ENCODE measurements at places on chromosomes 13 and 19.
A peak's percentile ranks its signal among the peaks of the same experiment; 100 is the strongest.

DNA sequence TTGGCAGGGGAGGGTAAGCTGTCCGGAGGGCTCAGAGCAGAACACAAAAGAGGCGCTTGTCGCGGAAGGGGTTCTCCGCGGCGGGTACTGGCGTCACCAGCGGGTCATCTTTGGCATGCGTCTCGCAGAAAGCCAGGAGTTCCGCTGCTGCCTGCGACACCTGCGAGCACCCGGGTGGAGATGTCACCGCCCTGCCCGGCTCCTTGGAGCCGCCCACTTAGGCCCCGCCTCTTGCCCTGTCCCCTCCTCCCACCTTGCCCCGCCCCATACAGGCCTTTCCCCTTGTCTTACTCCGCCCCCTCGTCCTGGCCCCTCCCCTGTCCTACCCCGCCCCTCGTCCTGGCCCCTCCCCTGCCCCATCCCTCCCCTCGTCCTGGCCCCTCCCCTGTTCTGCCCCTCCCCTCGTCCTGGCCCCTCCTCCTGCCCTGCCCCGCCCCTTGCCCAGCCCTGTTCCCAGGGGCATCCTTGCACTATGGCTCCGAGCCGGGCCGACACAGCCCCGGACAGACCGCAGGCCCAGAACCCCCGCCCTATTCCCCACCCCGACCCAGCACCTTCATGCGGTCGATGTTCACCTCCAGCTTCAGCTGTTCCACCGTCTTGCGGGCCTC lies 1.9 kb downstream of the GNG8 start:
- DNase-seq = peak; percentile 88

DNA sequence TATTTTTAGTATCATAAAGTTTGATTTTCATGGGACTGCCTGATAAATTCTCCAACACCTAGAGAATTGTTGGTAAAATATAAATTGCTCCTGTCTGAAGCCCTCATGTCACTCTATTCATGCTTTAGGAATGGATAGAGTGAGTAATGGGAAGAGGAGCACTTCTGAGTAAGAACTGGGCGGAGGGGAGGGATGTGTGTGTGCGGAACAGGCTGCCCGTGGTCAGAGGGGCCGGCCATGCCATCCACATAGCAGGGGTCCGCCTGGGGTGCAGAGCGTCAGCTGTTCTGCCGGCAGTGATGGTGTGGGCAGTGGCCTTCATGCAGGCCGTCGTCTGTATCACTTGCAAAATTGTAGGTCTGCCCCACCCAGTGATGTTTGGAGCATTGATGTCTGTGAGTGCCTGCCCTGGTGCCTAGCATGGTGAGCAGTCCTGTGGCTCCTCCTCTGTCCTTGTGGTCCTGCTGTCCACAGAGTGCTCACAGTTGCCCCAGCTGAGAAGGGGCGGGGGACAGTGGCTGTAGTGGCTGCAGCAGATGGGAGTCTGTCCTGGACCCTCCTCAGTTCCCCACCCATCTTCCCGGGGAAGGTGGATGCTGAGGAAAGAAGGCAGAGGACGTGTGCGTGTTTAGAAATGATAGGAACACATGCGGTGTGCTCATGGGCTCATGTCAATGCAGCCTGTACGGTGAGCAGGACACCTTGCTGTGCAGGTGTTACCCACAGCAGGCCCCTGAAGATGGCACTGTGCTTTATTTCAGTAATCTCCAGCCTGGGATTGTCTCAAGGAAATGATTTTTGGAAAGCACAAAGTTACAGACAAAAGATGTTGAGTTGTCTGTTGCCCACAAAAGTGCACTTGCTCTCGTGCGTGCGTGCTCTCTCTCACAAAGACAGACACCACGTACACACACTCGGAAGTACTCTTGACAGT lies 49.4 kb upstream of the TEX29 start:
- DNase-seq = no peak

DNA sequence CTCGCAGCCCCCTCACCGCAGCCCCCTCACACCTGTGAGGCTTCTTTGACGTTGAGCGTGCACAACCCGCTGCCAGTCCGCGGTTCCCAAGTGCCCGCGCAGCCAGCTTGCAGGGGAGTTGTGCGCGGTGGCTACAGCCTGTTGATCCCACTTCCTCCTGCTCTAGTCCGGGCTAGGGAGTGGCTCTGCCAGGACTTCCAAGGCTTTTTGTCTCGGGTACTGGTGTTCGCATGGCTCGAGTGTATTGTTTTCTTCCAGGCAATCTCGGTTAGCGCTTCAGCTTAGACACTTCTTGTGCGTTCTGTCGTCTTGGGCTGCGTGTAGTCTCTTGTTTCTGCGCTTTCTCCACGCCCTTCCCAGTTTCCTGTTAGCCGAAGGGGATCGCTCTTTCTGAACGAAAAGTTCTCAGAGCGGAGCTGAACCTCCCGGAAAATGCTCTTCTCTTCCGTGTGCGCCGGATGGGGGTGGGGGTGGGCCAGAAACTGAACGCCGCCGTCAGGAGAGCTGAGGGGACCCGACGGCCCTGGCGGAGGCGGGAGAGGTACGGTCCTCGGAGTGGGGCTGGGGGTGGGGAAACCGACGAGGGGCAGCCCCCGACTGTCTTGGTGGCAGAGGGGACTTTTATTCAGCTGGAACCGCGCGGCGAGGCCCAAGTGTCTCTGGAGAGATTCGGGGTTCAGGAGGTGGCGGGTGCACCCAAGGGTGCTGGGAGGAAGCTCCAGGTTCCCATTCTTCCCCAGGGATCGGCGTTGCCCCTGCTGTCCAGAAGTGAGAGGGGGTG lies 697 bp upstream of the DGKH start:
- DNase-seq = peak; percentile 15

DNA sequence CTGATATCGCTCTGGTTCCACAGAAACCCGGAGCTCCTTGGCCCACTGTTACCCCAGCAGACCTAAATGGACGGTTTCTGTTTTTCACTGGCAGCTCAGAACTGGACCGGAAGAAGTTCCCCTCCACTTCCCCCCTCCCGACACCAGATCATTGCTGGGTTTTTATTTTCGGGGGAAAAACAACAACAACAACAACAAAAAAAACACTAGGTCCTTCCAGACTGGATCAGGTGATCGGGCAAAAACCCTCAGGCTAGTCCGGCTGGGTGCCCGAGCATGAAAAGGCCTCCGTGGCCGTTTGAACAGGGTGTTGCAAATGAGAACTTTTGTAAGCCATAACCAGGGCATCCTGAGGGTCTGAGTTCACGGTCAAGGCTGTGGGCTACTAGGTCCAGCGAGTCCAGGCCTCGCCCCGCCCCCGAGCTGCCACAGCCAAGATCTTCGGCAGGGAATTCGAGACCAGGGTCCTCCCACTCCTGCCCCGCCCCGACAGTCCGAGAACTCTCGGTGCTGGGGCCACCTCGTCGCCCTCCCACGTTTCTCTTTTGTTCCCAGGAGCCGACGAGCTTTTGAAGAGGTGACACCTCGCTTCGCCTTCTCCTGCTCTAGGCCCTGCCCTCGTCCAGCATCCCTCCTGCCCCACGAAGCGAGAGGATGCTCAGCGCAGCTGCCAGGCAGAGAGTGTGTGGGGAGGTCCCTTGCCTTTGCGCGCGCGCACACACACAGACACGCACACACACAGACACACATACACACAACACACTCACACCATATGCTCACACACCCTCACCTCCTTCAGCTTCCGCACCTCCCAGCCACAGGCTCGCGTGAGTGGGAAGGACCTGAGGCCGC lies 8.8 kb downstream of the ZIC2 start:
- DNase-seq = no peak

DNA sequence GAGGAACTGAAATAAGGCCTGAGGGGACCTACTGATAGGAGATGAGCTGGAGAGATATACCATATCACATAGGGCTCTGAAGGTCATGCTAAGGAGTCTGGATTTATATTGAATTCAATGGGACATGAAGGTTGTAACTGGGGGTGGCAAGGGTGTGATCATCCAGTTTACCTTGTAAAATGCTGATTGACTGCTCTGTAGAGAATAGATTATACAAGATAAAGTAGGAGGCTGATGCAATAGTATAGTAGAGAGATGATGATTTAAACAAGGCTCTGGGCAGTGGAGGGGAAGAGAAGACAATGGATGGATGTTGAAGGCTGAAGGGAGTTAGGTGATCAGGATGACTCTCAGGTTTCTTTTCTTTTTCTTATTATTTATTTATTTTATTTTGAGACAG lies 18.0 kb upstream of the PAN3 start:
- DNase-seq = no peak

DNA sequence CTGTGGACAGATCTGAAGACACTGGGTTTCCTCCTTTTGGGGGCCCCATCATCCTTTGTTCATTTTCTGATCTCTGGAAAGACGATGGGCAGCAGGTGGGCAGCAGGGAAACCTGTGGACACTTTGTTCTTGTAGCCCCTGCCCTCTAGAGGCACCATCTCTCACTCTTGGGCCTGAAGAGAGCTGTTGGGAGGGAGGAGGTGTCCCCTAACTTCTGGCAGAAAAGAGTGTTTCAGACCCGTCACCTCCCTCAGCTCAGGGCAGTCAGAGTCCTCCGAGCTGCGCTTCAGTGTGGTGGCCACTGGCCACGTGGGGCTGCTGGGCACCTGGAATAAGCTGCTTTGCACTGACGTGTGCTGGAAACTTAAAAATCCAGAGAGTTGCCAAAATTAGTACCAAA lies 26.9 kb upstream of the RNF17 start:
- no peak for DNase-seq

GRCh38 chr13:98377635-98378378 lies 199.1 kb downstream of the STK24 start:
- no peak for DNase-seq

- DNase-seq = no peak
Measured at GRCh38 chr19:32349724-32350470, 4.5 kb downstream of the ZNF507 start.

DNA sequence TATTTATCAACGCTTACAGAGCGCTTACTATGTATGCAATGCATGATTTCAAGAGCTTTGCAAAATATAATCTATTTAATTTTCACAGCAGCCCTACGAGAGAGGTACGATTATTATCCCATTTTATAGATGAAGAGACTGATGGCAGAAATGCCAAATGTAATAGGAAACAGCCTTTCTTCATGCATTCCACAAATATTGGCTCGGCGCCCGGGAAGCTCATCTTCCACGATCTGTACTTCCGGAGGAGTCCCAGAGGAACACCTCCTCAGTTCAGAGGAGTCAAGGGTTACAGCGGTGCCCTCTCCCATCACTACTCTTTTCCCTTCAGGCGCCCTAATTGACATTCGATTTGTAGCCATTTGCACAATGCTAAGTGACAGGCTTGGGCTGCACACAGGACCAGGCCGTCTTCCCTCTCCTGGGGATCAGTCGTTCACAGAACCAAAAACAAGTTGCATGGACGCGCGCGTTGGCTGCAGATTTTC lies 1.1 kb upstream of the ARHGAP35 start:
- DNase-seq = no peak

DNA sequence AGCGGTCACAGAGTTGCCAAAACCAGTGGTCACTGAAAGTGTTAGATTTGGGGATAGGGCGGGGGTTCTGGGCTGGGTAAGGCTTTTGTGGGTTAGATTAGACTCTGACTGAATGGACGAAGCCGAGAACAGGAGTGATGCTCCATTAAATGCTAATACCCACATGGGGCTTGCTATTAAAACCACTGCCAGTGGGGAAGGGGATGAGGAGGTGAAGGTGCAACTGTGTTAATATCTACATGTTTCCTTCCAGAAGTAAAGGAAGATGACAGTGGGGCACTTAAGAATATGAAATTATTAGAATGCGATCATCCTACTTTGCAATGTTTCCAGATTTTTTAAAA lies 573 bp upstream of the ZNF614 start:
- no peak for DNase-seq

GRCh38 chr19:51086153-51086850 lies 3.6 kb upstream of the KLK14 start:
- no peak for DNase-seq

DNA sequence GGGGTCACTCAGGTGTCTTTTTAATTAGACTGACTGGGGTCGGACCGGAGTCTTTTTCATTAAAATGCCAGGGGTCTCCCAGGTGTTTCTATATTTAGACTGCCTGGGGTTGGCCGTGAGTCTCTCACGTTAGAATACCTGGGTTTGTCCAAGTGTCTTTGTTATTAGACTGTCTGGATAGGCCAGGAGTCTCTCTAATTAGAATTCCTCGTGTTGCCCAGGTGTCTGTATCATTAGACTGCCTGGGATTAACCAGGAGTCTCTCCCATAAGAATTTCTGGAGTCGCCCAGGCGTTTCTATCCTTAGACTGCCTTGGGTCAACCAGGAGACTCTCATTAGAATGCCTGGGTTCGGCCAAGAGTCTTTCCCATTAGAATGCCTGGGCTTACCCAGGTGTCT lies 1445.7 kb downstream of the UQCRFS1 start:
- no peak for DNase-seq

DNA sequence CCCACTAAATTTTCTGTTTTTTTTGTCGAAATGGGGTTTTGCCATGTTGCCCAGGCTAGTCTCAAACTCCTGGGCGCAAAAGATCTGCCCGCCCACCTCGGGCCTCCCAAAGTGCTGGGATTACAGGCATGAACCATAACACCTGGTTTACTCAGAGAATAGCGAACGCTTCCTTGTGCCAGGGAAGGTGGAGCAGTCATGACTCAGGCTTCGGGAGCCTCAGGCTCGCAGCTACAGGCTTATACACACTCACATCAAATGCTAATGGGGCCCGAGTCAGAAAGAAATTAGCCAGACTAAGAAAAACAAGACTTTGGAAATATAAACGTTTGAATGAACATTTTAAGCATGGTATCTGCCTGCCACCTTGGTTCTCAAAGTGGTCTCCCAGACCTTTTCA lies 11.0 kb upstream of the TPT1 start:
- no peak for DNase-seq

DNA sequence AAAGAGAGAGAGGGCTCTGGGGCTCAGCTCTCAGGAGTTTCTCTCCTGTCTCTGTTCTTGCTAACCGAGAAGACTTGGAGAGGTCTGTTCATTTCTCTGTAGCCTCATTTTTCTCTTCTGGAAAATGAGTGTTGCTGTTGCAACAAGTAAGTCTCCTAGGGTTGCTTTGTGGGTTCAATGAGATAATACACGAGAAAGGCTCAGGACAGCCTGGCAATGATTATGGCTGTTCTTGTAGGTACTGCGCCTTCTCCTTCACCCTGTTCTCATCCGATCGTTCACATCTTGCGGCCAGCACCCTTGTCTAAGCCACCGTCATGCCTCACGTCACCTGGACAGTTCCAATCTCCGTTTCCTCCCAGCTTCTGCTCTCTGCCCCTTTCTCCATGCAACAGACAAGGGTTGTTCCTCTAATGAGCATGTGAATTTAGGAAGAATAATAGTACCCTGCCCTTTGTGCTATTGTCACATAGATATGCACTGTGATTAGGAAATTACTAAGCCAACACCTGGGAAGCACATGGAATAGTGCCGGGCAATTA lies 4.2 kb downstream of the C5AR1 start:
- no peak for DNase-seq

DNA sequence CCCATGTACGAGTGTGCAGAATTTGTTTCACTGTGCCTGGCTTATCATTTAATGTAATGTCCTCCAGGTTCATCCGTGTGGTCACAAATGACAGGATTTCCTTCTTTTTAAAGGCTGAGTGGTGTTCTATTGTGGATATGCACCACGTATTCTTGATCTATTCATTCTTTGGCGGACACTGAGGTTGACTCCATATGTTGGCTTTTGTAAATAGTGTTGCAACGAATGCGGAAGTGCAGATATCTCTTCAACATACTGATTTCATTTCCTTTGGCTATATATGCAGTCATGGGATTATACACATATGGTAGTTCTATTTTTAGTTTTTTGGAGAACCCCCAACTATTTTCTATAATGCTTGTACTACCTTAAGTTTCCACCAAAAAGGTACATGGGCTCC lies 13.0 kb downstream of the OR7A5 start:
- DNase-seq = no peak

GRCh38 chr19:53463263-53463662 lies 4.3 kb upstream of the ZNF813 start:
- DNase-seq = no peak
